ENCODE measurements at places on chromosomes 13 and 19. TPM values are rescaled to one million over a fixed set of nuclear protein-coding genes. Genes with fewer than 3 reads are reported as not detected.
A peak's percentile ranks its signal among the peaks of the same experiment; 100 is the strongest.

The SCEL gene
- 0.13 TPM for total RNA-seq

GRCh38 chr13:23822252-23822824, 66.9 kb downstream of the MIPEP start:
- no peak for DNase-seq

GRCh38 chr13:25800523-25800922, 251.3 kb downstream of the SHISA2 start:
- no peak for DNase-seq

GRCh38 chr19:58387338-58388174, 487 bp downstream of the RPS5 start:
- DNase-seq: no peak

The CYSLTR2 gene
- total RNA-seq: 0.83 TPM

- DNase-seq: no peak
Observed at GRCh38 chr19:55585658-55586339, 5.2 kb upstream of the ZNF579 start.

The ZNF429 gene
- total RNA-seq: 15.0 TPM

DNA sequence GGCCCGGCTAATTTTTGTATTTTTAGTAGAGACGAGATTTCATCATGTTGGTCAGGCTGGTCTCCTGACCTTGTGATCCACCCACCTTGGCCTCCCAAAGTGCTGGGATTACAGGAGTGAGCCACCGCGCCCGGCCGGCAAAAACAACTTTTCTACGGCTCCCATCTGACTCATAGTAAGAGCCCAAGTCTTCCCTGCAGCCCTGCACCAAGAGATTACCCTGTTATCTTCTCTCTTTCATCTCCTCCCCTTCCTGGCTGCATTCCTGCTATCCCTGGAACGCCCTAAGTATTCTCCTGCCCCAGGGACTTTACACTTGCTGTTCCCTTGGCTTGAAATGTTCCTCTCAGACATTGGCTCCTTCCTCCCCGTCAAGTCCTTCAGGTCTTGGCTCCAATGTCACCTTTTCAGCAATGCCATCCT, 6.6 kb downstream of the AP2S1 start:
- DNase-seq: no peak

The ZSCAN4 gene
- total RNA-seq: not detected

GRCh38 chr19:11465600-11465999, 15.2 kb downstream of the ELAVL3 start:
- DNase-seq: no peak

The STOML3 gene
- total RNA-seq: not detected

The C19orf67 gene
- total RNA-seq: not detected

- no peak for DNase-seq
Observed at GRCh38 chr19:49119411-49120324, at the start of gene PPFIA3. Gene PPFIA3 (plus strand): TSS chr19:49119544. CDS start chr19:49127874, 8,330 bp downstream.

The LGALS14 gene
- total RNA-seq: not detected

The GMIP gene
- 15.9 TPM for total RNA-seq

The CGB1 gene
- total RNA-seq: not detected

DNA sequence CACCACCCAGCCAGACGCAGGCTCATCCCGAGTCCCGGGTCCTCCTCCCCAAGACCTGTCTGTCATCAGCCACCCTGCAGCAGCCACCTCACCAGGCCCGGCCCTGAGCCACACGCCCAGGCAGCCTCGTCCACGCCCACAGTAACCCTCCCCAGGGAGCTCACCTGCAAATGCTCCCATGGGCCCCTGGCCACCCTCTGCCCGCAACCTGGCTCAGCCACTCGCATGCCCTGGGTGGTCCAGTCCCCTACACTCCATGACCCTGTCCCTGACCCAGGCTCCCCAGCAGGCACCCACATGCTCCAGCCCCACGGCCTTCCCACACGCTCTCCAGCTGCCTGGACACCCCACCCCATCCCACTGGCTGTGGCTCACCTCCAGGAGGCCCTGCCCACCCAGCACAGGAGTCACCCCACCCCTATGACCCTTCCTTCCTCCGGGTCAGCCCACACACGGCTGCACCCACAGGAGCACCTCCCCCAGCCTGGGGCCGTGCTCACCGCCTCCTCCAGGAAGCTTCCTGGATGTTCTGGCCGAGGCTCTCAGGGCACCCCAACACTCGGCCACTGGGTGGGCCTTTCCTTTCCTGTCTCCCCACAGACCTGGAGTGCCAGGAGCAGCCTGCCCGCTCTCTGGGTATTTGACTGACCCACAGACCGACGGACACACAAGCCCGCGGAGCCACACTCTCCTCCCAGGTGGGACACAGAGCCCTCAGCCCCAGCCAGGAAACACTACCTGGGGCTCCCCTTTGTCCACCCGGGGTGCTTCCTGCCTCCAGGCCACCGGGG, 3.6 kb downstream of the TMEM259 start:
- DNase-seq: no peak

- DNase-seq: no peak
Observed at GRCh38 chr13:25948910-25949309, 102.9 kb downstream of the SHISA2 start.

DNA sequence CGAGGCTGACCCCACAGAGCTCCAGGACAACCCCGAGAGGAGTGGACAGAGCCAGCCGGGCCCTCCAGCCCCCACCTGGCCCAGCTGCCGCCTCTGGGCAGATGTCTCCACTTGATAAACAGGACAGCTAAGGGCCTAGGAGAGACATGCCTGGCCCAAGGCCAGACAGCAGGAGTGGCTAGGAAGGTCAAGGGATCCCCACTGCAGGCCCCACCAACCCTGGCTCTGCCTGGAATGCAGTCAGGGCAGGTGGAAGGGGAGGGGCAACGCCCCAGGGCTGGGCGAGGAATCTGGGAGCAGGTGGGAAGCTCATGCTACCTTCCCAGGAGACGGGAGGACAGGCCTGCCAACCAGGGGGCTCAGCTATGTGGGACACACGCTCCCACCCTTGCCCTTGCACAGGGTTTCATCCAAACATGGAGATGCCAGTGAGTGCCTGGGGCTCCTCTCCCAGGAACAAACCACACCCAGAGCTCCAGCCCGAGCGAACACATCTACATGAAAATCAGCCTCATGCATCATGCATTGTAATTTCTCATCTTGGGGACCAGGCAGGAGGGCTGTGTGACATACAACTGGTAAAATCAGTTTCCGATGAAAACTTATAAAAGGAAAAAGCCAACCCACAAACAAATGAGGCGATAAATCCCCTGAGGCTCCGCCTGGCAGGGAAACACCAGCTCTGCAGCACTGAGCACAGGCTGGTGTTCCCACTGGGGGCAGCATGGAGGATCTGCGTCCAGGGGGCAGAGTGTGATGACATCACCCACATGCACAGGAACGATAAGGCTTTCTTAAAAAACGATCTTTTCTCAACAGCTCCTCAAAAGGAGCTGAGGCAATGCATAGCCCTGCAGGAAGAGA, 25.0 kb downstream of the SH3GL1 start:
- DNase-seq: no peak

The PLK5 gene
- not detected for total RNA-seq

DNA sequence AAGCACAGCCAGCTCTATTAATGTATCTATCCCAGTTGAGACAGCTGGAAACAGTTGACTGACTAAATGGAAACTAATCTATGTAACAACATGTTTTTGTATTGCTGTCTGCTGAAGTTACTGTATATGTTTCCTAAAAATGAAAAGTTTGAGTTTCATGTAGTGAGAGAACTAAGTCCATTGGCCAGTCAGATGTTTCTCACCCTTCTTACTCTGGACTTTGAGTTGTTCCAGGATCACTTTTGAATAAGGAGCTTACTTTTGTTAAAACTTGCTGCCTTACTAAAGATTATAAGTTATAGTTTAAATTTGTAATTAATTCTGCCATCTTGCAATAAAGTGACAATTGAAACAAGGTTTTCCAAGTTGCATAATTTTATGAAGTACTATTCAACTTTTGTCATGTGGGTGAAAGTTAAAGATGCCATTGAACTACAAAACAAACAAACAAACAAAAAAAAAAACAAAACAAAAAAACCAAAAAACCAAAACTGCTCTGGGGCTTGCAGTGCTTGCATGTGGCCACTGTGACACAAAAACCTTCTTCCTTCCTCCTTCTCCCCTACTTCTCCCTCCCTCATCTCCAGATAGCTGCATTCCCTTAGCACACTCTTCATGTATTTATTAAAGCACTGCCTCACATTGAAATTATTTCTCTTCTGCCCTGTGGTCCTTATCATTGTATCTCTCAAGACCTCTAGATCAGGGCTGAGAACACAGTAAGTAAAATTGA, 15.3 kb downstream of the WDFY2 start:
- no peak for DNase-seq

DNA sequence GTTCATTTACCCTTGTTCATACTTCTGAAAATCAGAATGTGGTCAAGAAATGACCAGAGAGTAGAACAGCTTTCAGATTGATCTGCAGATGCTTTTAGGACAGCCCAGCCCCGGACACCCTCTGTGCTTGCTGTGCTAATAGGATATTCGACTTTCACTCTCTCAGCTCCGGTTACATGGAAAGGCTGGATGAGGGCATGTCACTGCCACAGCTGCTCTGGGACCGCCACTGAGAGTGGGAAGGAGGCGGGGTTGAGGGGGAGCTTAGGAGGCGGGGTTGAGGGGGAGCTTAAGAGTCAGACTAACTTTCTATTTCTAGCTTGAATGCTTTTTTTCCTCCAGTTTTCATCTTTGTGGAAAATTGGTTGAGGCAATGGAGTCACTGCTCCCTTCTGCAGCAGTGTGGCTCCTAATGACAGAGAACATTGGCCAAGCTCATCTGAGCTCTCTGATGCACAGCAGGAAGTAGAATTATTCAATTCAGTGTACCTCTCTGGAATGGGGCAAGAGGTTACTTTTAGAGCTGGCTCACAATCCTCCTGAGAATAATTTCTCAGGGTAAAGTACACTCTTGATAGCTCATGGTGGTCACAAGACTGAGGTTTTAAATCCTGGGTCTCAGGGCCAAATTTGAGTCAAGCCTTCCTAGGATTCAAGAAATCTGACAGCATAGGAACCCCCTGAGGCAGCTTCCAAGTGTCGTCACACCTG, 74.6 kb upstream of the NPAS1 start:
- DNase-seq: no peak

- DNase-seq: peak; percentile 84
Observed at GRCh38 chr19:41701401-41702075, 6.9 kb upstream of the CEACAM5 start.

The SHANK1 gene
- not detected for total RNA-seq

DNA sequence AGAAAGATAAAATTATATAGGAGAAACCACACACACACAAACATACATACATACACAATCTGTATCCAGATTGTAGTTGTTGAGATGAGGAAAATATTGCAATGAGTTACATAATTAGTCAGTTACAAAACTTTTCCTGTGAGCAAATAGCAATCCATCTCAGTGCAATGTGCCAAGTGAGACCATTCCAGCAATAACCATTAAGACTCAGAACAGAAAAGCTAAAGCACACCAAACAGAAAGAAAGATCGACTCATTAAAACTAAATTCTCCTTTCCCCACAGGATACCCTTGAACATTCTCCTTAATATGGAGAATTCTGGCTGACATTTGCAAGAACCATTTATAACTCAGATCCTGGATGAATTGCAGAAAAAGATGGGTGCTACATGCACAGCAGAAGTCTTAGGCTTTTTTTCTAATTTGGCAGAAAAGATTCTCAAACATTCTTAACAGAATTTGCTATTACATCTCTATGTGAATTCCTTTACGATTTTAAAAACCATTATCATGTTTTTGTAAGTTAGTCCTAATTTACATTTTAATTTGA, 1341.2 kb upstream of the SPRY2 start:
- DNase-seq: no peak

The MRPL4 gene
- 66.2 TPM for total RNA-seq

- DNase-seq: no peak
Observed at GRCh38 chr19:50705422-50706019, 14.1 kb downstream of the SHANK1 start.

DNA sequence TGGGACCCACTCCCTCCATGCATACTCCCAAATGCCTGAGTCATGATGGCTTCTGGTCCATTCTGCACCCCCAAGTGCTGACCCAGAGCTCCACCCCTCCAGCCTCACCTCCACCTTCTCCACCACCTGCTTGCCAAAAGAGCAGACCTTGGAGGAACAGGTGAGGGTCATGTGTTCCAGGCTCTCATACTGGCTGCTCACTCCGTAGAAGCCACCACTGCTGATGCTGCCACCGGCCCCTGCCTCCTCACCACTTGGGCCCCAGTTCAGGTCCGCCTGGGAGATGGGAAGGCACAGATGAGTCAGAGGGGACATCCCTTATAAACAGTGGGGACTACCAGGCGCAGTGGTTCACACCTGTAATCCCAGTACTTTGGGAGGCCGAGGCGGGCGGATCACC, 7.9 kb downstream of the CD37 start:
- no peak for DNase-seq

DNA sequence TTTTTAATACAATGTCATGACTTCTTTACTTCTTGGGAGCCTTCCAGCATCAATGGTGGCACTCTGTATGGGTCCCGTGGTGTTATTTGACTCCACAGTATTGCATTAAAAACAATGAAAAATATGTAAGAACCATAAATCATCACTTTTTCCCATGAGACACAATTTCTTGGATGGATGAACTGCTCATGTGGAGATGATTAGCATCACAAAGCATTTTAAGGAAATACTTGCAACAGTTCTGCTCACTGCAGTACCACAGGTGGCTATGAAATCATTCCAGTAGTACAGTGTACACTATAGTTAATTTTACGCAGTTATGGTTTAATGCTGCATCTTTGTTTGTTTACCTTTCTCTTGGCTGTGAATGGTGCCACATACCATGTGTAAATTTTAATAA, 37.2 kb upstream of the C1QTNF9B start:
- no peak for DNase-seq

- no peak for DNase-seq
Observed at GRCh38 chr19:37095859-37096258, 17.6 kb downstream of the ZNF420 start.

The PRRG2 gene
- total RNA-seq: 0.17 TPM

The ZSWIM4 gene
- total RNA-seq: 8.3 TPM

- DNase-seq: no peak
Observed at GRCh38 chr13:111558700-111559088, 238.3 kb downstream of the TEX29 start.

The ONECUT3 gene
- not detected for total RNA-seq

- no peak for DNase-seq
Observed at GRCh38 chr13:31951215-31951678, 80.3 kb upstream of the FRY start.

The FCER2 gene
- total RNA-seq: not detected

The CBY2 gene
- not detected for total RNA-seq

GRCh38 chr19:55443824-55444480, 852 bp upstream of the SHISA7 start:
- DNase-seq: no peak

The EFNA2 gene
- not detected for total RNA-seq

- no peak for DNase-seq
Observed at GRCh38 chr13:50912851-50913250, 3.3 kb downstream of the RNASEH2B start.

DNA sequence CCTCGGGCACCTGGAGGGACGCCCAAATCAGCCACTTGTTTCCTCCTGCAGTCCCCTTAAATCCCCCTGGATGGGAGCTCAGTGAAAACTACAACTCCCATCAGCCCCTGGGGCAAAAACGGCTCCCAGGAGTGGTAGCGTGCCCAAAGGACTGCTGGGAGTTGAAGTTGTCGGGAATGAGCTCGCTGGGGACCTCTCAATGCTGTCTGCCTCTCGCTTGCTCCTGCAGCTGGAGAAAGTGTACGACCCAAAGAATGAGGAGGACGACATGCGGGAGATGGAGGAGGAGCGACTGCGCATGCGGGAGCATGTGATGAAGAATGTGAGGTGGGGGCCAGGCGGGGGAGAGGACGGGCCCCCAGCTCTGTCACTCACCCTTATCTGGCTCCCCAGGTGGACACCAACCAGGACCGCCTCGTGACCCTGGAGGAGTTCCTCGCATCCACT, 14.7 kb upstream of the DHDH start:
- DNase-seq: no peak
